ENCODE measurements at places on chromosomes 4 and X.

GRCh38 chrX:34467437-34467836, 189.6 kb downstream of the TMEM47 start:
- DNase-seq: no peak

- no peak for DNase-seq
Observed at GRCh38 chr4:101008503-101008902, 338.8 kb downstream of the PPP3CA start.

- no peak for DNase-seq
Observed at GRCh38 chr4:157358439-157358838, 137.9 kb downstream of the GRIA2 start.

DNA sequence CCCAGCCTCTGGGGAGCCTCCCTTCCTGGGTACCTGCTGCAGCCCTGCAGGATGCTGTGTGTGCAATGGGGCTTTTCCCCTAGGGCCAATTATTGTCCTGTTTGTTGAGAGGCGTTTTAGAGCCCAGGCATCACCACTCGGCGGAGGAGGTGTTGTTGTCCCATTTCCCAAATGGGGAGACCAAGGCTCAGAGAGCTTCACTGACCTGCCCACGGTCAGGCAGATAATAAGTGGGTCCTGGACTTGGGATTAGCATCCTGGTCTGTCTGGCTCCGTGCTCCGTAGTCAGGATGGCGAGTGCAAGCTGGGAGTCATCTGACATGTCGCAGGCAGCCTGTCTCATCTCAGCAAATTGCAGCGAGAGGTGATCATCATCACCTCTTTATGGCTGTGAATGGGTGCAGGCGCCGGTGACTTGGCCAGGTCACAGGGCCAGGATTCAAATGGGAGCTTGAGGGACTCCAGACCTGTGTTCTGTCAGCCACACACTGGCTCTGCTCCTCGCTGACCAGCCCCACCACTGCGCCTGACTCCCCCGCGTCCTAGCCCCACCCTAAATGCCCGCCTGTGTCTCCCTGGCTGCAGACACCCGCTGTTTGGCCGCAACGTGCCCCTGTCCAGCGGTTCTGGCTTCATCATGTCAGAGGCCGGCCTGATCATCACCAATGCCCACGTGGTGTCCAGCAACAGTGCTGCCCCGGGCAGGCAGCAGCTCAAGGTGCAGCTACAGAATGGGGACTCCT, 16.6 kb downstream of the HTRA3 start:
- no peak for DNase-seq

DNA sequence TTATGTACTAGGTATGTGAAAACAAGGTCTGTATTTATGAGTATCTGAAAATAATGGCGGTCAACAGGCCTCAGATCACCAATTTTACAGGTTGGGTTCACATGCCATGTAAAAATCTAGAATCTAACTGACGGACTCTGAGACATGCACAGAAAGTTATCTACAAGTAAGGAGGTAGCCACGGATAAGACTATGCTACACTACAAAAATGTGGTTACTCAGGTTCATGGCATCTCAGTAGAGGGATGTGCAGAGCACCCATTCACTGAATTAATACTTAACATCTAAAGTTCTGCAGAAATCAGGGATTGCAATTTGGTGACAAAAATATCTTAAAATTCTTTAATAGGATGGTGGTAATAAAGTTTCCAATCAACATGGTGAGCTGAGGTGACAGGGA, 155.9 kb downstream of the APBB2 start:
- DNase-seq: no peak

DNA sequence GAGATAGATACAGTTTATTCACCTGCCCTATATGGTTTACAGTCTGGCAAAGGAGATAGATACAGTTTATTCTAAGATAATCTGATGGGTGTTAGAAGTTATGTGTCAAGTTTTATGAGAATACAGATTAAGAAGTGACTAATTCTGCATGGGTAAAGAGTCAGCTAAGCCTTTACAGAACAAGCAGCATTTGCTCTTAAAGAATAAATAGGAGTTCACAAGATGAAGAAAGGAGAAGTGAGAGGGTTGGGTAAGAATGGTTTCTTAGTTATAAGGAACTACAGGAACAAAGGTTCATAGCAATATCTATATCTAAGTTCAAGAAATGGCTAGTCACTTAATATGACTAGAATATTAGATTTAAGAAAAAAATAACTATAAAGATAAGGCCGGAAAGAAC, 47.6 kb downstream of the THOC2 start:
- DNase-seq: peak; percentile 35

GRCh38 chrX:11125060-11125459, 13.9 kb downstream of the HCCS start:
- no peak for DNase-seq

DNA sequence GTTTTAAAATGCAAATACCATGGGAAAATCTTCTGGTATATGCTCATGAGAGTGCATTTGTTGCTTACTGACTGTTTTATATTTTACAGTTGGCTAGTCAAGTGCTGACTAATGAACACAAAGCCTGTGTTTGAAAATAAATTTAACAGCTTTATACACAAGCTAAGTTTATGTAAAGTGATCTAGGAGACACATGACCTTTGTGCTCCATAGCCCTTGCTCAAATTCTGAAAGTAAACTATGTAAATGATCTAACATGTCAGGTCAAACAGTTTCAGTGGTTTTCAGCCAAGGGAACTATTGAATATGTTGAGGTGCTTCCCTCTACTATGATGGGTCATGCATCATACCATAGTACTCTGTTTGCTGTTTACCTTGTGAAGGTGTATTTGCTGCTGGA, 36.7 kb downstream of the DIAPH2 start:
- peak; percentile 19 for DNase-seq

DNA sequence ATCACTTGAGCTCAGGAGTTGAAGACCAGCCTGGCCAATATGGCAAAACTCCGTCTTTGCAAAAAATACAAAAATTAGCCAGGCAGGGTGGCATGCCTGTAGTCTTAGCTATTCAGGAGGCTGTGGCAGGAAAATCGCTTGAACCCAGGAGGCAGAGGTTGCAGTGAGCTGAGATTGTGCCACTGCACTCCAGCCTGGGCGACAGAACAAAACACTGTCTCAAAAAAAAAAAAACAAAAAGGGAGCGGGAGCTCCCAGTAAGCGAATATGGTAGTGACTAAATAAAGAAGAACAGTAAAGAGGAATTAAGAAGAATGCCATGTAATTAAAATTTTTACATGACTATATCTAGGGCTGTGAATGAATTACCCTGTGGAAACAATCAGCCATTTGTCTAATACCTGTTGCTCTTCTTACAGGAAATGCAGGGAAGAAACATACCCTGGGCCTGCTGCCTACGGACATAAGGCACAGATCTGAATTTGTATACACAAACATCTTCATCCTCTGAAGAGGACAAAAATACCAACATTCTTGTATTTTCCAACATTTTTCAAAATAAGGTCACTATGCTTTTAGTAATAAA, 11.4 kb downstream of the WDFY3 start:
- DNase-seq: no peak

DNA sequence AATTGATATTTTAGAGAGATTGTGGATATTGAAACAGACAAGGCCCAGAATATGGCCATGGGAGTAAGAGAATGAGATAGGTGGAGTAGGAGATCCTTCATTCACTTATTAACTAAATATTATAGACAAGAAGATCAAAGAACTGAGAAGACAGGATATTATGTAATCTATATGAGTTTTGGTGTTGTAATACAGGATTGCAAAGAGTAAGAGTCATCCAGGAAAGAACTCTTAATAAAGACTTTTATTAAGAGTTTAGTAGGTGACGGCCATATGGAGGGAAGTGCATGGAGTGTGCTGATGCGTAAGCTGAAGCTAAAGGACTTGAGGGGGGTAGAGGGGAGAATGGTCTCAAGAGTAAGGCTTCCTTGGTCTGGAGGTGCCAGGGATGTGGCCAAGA, 153.7 kb downstream of the VEGFC start:
- DNase-seq: no peak

DNA sequence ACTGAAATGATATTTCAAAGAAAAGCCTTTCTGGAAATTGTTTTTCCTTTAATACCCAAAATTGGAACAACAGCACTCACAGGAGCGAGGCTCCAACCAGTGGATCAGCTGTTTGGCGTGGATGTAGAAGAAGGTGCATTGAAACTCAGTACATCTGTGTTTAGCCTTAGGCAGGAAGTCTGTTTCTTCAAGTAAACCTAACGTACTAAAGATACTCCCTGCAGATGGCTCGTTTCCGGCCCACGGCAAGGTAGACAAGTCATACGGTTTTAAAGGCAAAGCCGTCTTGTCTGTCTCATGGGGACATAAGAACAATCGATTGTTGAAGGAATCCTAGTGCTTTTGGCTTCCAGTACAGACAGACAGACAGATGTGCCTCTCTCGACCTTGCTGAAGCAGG, 50.0 kb upstream of the CLCN4 start:
- DNase-seq: no peak

DNA sequence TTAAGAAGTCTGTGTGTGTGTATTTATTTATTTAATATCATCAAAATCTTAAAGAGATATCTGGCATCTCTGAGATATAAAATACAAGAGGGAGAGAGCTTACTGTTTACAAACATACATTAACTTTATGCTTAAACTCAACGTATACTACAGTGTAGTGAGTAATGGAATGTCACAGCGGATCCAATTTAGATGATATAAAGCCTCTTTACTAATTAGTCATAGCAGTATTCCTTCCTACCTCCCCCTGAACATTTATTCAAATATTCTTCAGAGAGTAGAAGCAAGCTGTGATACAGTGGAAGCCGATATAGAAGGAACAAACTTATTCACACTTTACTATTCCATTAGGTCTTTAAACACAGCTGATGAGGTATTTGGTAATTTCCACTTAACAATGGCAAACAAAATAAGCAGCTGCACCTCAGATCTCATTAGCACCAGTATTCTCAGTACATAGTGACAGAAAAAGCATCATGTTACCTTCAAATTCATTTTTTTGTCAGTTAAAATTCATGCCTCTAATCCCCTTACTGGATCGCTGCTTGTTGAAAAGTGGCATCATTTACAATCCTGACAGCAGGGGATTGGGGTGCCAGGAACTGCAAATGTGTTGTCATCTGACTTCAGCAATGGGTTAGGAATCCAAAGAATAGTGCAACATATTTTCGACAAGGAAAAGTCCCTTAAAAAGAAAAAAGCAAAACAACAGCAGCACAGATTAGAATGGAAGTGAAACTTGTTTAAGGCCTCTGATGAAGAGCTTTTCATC, 658.7 kb upstream of the EPHA5 start:
- no peak for DNase-seq

GRCh38 chrX:9341291-9342201, 123.3 kb upstream of the TBL1X start:
- peak; percentile 72 for DNase-seq

- DNase-seq: peak; percentile 97
Observed at GRCh38 chr4:183471946-183472708, 27.7 kb downstream of the CDKN2AIP start.

GRCh38 chr4:143399113-143399949, 62.7 kb downstream of the GAB1 start:
- peak; percentile 55 for DNase-seq

DNA sequence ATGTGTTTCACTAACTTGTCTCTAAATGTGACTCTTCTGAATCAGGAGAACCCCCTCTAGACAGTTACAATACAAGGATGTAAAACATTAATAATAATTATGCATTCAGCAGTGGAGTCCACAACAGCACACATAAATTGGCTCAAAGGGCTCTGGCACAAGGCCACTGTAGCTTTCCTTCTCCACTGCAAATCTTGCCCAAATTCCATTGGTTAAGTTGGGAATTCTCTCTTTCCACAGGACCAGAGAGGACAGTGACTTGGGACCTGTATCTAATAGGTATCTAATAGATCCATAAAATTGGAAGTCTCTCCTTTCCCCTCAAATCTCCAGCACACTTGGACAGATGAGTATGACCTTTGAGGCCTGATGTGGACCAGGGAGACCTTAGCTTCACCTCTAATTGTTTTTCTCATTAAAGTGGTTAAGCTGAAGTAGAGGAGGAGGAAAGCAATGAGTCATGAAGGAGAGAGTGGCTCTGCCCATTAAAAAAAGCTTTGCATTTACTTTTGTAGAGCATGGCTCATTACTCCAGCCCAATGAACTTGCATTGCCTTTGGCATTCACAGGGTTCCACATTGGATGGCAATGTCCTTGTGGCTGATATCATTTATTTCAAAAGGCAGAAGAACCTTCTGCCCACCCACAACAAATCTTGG, 72.3 kb upstream of the SH3RF1 start:
- no peak for DNase-seq

DNA sequence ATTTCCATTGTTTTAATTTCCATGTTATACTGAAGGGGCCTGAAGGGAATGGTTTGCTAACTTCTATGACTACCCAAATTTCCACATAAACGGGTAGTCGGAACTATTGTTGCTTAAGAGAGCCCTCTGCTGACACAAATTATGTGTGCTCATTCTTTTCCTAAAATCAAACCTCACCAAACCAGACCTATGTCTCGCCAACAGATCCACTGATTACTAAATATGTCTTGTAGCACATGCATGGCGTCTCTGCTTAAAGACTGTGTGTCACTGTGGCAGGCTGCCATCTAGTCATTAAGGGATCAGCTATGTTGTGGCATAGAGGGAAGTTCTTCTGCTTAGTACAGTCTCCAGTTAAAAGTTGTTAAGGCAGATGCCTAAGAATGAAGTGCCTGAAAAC, 25.1 kb downstream of the PIR start:
- peak; percentile 65 for DNase-seq

GRCh38 chr4:2301225-2301642, 39.3 kb upstream of the MXD4 start:
- no peak for DNase-seq

DNA sequence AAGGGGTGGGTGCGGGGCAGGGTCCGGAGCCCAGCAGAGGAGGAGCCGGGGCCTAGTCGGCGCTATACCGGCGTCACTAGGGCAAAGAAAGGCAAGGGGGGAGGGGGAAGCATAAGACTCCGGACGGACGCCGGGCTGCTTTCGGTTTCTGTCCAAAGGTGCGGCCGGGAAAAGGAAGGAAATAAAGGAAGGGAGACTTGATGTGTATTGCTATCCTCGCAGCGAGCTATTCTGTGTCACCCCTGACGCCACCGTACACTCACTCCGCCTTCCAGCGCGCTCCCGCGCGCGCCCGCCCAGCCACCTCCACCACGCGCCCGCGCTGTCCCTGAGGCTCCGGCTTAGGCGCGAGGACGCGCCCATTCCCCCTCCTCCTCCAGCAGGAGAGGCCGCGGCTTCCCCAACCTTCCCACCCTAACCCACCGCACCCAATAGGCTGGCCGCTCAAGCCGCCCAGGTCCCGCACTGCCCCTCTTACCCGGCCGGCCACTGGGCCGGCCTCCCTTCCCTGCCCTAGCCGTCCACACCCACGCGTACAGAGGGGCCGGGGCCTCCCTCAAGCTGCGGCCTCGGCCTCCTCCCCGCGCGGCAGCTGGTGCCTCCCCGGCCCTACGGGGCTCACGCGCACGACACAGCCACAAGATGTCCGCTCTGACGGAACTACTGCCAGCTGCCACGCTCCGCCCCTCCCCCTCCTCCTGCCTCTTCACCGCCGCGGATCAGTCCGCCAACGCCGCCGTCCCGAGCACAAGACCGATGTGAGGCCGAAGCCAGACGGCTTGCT, at the start of gene UBE2D3:
UBE2D3 (minus strand) TSS at position 662 of the 784 bp plus-strand sequence. CDS start 1,043 bp downstream, outside the sequence.
- peak; percentile 95 for DNase-seq

- no peak for DNase-seq
Observed at GRCh38 chr4:48653217-48654014, 126.7 kb downstream of the FRYL start.
